ENCODE measurements at places on chromosomes 7 and 10. TPM values are rescaled to one million over a fixed set of nuclear protein-coding genes. Genes with fewer than 3 reads are reported as not detected.

Gene PDGFA
- not detected for total RNA-seq

Gene SLC25A40
- total RNA-seq = 26.8 TPM

Gene PTEN
- 62.3 TPM for total RNA-seq

Gene DRGX
- not detected for total RNA-seq

GRCh38 chr7:110541962-110542361, 549.0 kb upstream of the LRRN3 start:
- H3K4me1 ChIP-seq = no peaks in the 10 kb centered on the region
- H3K36me3 ChIP-seq = no peaks in the 10 kb centered on the region
- no peak overlapping the region for H3K4me3 ChIP-seq
- DNase-seq = no peak
- no peak overlapping the region for H3K27ac ChIP-seq

GRCh38 chr7:25619381-25619780, 391.1 kb upstream of the NPVF start:
- H3K36me3 ChIP-seq = no peaks in the 10 kb centered on the region
- peaks cover 21% of the 10 kb centered on the region for H3K4me1 ChIP-seq
- no peak overlapping the region for H3K4me3 ChIP-seq
- DNase-seq = no peak
- no peaks in the 10 kb centered on the region for H3K27me3 ChIP-seq
- no peak overlapping the region for H3K27ac ChIP-seq

GRCh38 chr10:116331815-116332214, 7.6 kb downstream of the CCDC172 start:
- no peaks in the 10 kb centered on the region for H3K4me1 ChIP-seq
- no peak overlapping the region for H3K4me3 ChIP-seq
- DNase-seq = no peak
- H3K36me3 ChIP-seq = no peaks in the 10 kb centered on the region

Gene SHH
- total RNA-seq = not detected

Gene NUTM2A
- total RNA-seq = not detected

GRCh38 chr7:38016567-38016966, 96.1 kb downstream of the EPDR1 start:
- H3K4me3 ChIP-seq = no peak overlapping the region
- H3K4me1 ChIP-seq = no peaks in the 10 kb centered on the region
- no peak overlapping the region for H3K27ac ChIP-seq
- no peak for DNase-seq
- no peaks in the 10 kb centered on the region for H3K36me3 ChIP-seq

- no peak overlapping the region for H3K4me3 ChIP-seq
- DNase-seq = no peak
- H3K4me1 ChIP-seq = no peaks in the 10 kb centered on the region
Observed at GRCh38 chr7:1466524-1467271, 7.4 kb upstream of the MICALL2 start.

DNA sequence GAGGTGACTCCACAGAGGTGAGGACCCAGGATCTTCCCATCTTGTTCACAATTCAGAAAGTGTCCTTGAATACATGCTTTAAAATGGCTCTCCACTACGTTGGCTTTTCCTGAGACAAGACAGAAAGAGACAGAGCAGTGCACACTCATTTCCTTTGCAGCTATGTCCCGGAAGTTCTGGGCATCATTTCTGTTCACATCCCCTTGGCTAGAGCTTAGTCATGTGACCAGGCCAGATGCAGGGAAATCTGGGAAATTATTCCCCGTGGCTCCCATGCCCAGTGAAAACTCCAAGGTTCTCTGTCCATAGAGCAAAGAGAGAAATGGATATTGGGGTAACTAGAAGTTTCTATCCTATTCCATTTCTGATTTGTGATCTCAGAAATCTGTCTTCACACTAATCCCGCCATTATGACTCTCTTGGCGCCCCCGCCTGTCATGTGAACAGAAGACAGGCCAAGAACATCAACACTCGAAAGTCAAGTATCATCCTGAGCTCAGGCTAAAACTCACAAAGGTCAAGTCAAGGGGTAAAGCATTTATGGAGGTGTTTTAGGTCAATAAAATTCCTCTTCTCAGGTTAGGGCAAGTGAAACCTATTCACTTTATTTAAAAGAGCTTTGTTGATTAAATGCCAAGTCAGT, 251.4 kb upstream of the HABP2 start:
- no peak overlapping the region for H3K4me3 ChIP-seq
- no peaks in the 10 kb centered on the region for H3K36me3 ChIP-seq
- H3K4me1 ChIP-seq = peaks cover 2% of the 10 kb centered on the region
- H3K27me3 ChIP-seq = no peaks in the 10 kb centered on the region
- DNase-seq = no peak

DNA sequence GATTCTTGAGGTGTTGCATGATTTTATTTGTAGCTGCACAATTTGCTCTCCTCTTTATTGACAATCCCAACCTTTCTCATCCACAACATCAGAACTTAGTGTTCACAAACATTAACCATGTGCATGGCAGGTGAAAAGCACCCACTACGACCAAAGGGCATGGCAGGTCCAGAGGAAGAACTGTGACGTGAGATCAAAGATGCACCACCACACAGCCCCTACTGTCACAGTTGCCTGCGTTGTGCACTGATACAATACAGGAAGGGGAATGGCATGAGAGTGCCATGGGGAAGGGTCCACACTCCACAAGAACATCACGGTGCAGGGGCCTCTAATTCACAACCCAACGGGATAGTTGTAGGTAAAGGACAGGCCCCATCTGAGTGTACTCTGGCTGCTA, 217.1 kb upstream of the PFKP start:
- no peak overlapping the region for H3K27ac ChIP-seq
- no peaks in the 10 kb centered on the region for H3K4me1 ChIP-seq
- H3K27me3 ChIP-seq = no peaks in the 10 kb centered on the region
- H3K36me3 ChIP-seq = no peaks in the 10 kb centered on the region
- H3K4me3 ChIP-seq = no peak overlapping the region
- DNase-seq = no peak

Gene FASTK
- 98.8 TPM for total RNA-seq

DNA sequence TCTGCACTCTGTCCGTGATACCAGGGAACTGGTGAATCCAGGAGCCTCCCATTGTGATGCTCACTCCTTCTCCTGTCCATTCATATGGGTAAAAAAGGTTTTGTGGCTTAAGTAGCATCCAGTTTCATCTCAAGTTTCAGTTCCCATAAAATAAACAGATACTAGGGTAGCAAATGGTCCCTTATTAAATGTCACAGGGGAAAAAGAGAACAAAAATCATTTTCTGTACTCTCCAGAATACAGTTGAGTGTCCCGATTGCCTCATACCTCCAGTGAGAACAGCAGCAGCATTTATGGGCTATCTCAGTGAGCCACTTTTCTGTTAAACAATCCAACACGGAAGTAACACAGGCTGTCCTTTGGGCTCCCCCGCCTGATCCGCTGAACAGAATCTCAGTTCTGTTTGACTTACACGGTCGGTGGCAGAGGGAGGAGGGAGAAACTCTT, 179.6 kb downstream of the CELF2 start:
- peaks cover 14% of the 10 kb centered on the region for H3K4me1 ChIP-seq
- peak overlapping the region; percentile 61 for H3K27ac ChIP-seq
- DNase-seq = no peak
- H3K36me3 ChIP-seq = peaks cover 91% of the 10 kb centered on the region
- H3K27me3 ChIP-seq = no peaks in the 10 kb centered on the region
- H3K4me3 ChIP-seq = no peak overlapping the region

DNA sequence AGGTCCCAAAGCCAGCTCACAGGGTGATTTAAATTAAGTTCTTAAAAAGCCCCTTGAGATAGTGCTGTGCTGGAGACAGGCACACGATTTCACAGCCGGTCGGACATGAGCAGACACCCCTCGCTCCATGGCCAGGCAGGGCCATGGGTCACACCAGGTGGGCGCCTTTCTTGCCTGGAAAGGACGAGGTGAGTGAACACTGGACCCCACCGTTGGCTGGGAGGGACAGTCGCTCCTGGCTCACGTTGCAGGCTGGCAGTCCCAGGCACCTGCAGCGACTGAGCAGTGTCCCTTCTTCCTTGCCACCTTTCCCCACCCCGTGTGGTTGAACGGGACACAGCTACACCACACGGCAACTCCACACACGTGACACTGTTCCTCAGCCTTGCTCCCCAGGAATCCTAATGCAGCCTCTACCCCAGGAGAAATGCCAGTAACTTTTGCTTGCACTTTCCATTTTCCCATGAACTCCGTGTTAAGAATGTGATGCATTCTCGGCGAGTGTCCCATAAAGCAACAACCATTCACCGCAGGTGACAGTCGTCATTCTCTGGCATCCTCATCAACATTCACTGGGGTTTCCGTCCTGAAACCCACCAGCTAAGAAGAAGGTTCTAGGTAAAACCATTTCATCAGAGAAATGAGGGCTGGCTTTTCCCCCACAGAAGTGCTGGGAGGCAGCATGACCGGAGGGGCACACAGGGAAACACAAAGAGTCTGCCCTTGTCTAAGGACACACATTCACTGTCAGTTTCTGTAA, 217.4 kb downstream of the ZMYND11 start:
- peaks cover 3% of the 10 kb centered on the region for H3K36me3 ChIP-seq
- no peaks in the 10 kb centered on the region for H3K27me3 ChIP-seq
- no peak for DNase-seq
- H3K27ac ChIP-seq = no peak overlapping the region
- no peak overlapping the region for H3K4me3 ChIP-seq

DNA sequence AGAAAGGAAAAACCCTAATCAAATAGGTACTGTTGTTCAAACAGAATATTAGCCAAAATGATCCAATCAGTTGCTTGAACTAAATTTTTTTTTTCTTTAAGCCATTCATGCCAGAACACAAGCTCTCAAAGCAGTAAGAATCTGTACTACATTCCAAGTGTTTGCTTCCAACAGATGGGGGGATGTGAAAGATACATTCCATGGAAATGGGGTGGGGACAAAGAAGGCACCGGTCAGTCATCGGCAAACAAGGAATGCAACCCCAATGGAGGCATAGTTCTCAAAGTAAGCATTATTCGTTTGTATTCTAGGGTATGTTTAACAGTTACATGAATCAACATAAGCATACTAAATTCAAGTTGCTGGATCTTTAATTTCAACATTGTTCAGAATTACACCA, 32.5 kb downstream of the C10orf143 start:
- no peaks in the 10 kb centered on the region for H3K4me1 ChIP-seq
- no peak overlapping the region for H3K27ac ChIP-seq
- no peak for DNase-seq
- no peaks in the 10 kb centered on the region for H3K27me3 ChIP-seq
- no peaks in the 10 kb centered on the region for H3K36me3 ChIP-seq

DNA sequence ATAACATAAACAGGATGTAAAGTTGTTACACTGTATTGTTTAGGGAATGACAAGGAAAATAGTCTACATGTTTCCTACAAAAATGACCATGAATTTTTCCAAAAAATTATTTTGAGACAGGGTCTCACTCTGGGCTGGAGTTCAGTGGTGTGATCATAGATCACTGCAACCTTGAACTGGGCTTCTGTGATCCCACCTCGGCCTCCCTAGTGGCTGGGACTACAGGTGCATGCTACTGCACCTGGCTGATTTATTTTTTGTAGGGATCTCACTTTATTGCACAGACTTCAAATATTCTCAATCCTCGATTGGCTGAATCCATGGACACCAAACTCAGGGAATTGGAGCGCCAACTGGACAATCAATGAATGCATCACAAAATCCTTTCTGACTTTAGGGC, 6.6 kb downstream of the CHCHD2 start:
- no peak overlapping the region for H3K27ac ChIP-seq
- peaks cover 47% of the 10 kb centered on the region for H3K36me3 ChIP-seq
- H3K27me3 ChIP-seq = no peaks in the 10 kb centered on the region
- no peak overlapping the region for H3K4me3 ChIP-seq
- DNase-seq = no peak

- DNase-seq = no peak
- H3K36me3 ChIP-seq = no peaks in the 10 kb centered on the region
- H3K4me1 ChIP-seq = no peaks in the 10 kb centered on the region
Observed at GRCh38 chr10:101708073-101708472, 13.1 kb upstream of the FBXW4 start.

DNA sequence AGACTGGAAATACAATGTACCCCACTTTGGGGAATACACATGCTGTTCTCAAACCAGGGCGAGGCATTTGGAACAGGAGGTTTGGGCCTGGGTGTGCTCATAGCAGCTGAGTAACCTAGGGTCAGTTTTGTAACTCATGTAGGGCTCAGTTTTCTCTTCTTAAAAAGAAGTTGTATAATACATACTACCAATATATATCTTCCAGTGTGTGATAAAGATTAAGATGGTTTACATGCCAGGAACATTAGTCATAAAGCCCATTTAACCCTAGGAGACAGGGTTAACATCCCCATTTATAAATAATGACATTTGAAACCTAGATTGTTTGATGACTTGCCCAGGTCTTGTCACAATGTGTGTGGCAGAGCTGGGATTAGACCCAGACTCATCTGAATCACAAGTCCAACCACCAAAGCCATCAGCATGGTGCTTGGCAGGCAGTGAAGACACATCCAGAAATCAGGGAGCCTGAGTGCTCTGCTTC, 6.0 kb downstream of the AKR1B10 start:
- DNase-seq = no peak
- H3K27me3 ChIP-seq = peaks cover 2% of the 10 kb centered on the region
- H3K36me3 ChIP-seq = no peaks in the 10 kb centered on the region
- H3K27ac ChIP-seq = no peak overlapping the region

- no peak for DNase-seq
- no peaks in the 10 kb centered on the region for H3K27me3 ChIP-seq
- H3K4me1 ChIP-seq = no peaks in the 10 kb centered on the region
- H3K36me3 ChIP-seq = no peaks in the 10 kb centered on the region
- H3K4me3 ChIP-seq = no peak overlapping the region
Observed at GRCh38 chr10:66822801-66823200, 103.0 kb upstream of the LRRTM3 start.

GRCh38 chr7:71657386-71657785, 525.4 kb downstream of the GALNT17 start:
- no peak for DNase-seq
- H3K36me3 ChIP-seq = no peaks in the 10 kb centered on the region
- no peak overlapping the region for H3K4me3 ChIP-seq

Gene PRXL2A
- total RNA-seq = 5.7 TPM

Gene LHFPL3
- total RNA-seq = not detected

- H3K27ac ChIP-seq = no peak overlapping the region
- H3K4me3 ChIP-seq = no peak overlapping the region
- no peaks in the 10 kb centered on the region for H3K4me1 ChIP-seq
- no peaks in the 10 kb centered on the region for H3K36me3 ChIP-seq
- no peak for DNase-seq
- no peaks in the 10 kb centered on the region for H3K27me3 ChIP-seq
Observed at GRCh38 chr7:117472335-117472734, 7.5 kb upstream of the CFTR start.

DNA sequence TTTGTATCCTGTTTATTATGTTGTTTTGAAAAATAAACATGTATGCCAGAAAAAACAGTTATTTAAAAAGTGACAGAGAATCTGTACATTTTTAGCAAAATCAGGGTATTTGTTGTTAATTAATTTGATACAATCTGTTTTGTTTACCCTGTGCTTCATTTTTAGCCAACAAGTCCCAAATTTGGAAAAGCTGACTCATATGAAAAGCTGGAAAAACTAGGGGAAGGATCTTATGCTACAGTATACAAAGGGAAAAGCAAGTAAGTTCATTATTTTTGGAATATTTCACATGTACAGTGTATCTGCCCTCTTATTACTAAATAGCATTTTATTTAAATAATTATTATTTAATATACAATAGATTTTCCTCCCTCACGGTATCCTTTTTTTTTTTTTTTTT, 151.4 kb downstream of the CDK14 start:
- H3K4me1 ChIP-seq = no peaks in the 10 kb centered on the region
- no peak for DNase-seq
- H3K27ac ChIP-seq = no peak overlapping the region
- no peaks in the 10 kb centered on the region for H3K27me3 ChIP-seq

GRCh38 chr10:16964576-16965343, 147.5 kb upstream of the RSU1 start:
- no peaks in the 10 kb centered on the region for H3K4me1 ChIP-seq
- no peaks in the 10 kb centered on the region for H3K36me3 ChIP-seq
- H3K27ac ChIP-seq = no peak overlapping the region
- H3K4me3 ChIP-seq = no peak overlapping the region
- no peaks in the 10 kb centered on the region for H3K27me3 ChIP-seq
